ENCODE measurements at places on chromosomes 11 and 22.
A peak's percentile ranks its signal among the peaks of the same experiment; 100 is the strongest.

DNA sequence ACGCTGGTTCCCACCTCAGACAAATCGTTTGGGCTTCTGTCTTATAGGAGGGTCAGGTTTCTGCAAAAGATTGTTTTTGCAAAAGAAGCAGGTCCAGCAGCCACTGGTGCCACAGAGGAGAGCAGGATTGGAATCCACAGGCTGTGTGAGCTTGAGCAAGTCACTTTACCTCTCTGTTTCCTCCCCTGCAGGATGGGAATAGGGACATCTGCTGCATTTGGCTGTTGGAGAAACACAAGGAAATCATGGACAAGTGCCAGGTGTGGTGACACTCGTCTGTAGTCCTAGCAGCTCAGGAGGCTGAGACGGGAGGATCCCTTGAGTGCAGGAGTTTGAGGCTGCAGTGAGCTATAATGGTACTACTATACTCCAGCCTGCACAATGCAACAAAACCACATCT is 422.6 kb downstream of the MN1 start:
- no peak for DNase-seq

- DNase-seq = no peak
These were observed 4.1 kb upstream of the KCNJ1 start for GRCh38 chr11:128871168-128871610.

DNA sequence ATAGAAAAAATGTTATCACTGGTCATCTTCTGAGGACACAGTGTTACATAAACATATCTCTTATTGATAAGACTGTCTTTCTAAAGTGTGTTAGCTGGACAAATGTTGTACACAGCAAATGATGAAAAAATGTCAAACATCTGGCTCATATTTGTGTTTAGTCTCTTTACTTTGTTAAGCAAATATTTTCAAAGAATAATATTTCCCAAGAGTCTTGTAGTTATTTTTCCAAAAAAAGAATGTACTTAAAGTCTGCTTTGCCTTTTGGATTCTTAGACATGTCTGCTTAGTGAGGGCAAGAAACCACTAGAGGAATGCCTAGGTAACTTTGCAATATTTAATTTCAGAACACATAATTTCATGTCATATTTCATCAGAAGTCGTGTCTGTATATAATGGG is 23.9 kb upstream of the CCDC179 start:
- DNase-seq = no peak

DNA sequence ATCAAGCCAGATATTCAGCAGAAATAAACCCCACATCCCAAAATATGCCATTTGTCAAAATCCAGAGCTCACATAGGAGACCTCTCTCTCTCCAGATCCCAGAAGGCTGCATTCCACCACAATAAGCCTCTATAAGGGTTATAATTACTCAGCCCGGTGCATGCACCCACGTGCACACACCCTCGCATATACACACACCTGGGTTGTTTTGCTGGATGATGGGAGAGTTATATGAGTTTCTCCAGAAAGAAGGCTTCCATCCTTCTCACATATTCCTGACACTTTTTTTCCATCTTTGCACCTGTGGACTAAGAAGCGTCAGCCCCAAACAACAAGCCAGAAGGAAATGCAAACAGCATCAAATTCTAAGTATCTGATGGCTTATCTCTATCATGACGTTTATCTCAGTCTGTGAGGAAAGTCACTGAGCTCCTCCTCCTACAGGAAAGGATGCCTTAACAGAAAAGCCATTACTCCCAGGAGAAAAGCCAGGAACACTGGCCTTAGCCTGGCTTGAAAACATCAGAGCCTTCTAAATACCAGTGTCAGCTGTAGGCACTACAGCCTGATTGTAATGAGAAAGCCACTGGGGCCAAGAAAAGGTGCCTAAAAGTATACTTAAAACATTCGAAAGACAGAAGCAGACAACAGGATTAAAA is 253.2 kb downstream of the LARGE1 start:
- no peak for DNase-seq

DNA sequence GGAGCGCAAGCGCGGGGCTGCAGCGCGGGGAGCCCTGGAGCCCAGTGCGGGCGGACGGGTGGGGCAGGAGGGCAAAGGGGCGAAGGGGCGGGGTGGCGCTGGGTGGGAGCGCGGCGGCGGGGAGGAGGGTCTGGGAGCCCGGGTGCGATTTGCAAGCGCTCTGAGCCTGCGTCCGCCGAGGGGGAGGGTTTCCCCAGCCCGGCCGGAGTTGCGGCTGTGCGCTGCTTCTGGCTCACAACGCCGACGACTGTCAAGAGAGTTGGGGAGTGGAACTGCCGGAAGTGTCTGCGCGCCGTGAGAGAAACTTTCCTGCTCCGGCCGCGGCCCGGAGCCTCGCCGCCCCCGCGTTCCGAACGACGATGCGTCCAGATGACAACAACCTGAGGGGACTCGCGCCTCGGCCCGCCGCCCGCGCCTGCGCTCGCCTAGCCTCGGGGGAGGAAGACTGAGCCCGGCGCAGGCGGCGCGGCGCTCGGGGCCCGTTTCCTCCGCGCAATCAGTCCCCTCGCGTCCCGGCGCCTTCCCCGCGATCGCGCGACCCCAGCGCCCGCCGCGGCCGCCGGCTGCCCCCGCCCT is at the start of gene ARHGAP42:
TSS of gene ARHGAP42 (plus strand) at position 235 of the 576 bp plus-strand sequence. CDS start 391 bp downstream, outside the sequence.
- DNase-seq = peak; percentile 12

DNA sequence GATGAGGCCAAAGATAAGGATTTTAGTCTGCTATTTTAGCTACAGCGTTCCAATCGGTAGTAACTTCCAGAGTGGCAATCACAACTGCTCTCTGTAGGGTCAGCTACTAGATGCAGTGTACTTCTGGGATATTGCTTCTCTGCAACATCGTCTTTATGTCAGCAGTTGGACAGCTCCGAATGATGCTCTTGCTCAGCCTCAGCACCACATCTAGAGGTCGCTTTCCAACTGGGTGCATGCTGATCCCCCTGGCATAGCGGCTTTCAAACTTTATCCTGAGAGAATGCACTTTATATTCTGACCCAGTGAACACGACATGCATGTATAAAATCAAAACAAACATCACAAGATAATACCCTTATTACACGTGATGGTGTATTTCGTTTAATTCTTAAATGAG is 219.6 kb downstream of the C11orf87 start:
- no peak for DNase-seq

DNA sequence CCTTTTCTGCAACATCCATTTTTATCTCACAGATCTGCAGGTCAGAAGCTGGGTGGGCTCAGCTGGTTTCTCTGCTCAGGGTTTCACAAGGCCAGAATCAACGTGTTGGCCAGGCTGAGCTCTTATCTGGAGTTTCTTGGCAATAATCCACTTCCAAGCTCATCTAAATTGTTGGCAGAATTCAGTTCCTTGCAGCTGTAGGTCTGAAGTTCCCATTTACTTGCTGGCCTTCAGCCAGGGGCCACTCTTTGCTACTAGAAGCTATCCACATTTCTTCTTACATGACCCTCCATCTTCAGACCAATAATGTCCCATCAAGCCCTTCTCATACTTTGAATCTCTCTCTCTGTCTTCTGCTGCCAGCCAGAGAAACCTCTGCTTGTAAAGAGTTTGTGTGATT is 103.5 kb downstream of the WNT11 start:
- no peak for DNase-seq

DNA sequence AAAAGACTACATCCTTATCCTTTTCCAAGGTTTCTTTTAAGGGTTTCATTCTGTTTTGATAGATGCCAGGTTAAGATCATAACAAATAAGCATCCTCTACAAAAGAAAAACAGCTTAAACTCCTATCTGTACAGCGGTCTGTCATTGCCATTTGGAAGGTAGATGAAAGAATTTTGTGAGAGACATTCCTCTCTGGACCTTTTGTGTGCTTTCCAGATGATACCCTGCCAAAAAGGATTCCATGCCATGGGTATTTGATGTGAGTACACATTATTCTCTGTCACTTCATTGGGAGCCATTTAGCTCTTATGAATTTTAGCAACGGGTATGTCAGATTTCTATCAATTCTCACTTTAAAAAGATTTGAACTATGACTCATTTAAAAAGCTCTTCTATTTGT is 153.7 kb downstream of the GRIA4 start:
- no peak for DNase-seq

DNA sequence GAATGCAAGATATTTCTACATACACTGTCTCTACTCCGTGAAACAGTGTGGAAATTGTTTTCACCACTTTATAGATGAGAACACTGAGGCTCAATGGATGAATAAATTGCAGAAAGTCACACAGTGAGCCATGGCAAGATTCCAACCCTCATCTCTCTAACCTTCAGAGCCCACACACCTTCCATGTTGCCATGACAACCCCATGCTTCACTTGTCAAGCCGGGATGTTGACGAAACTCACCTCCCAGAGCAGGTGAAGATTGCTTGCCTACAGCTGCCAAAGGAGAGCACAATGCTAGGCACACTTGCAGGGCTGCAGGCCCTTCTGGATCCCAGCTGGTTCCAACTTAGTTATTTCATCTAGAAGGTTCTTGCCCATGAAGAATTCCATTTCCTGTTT is 71.4 kb upstream of the SEZ6L start:
- no peak for DNase-seq

Data from stimulated activated CD4-positive, alpha-beta T cell treated with anti-CD3 and anti-CD28 coated beads, Interleukin-12 subunit alpha, Interleukin-12 subunit beta, amount 100 ng/mL, for 24 hours (primary cell).